Right hindlimb (tissue), 1 donor: ENCODE measurements at places on chromosomes 7 and 10.
A peak's percentile ranks its signal among the peaks of the same experiment; 100 is the strongest.

DNA sequence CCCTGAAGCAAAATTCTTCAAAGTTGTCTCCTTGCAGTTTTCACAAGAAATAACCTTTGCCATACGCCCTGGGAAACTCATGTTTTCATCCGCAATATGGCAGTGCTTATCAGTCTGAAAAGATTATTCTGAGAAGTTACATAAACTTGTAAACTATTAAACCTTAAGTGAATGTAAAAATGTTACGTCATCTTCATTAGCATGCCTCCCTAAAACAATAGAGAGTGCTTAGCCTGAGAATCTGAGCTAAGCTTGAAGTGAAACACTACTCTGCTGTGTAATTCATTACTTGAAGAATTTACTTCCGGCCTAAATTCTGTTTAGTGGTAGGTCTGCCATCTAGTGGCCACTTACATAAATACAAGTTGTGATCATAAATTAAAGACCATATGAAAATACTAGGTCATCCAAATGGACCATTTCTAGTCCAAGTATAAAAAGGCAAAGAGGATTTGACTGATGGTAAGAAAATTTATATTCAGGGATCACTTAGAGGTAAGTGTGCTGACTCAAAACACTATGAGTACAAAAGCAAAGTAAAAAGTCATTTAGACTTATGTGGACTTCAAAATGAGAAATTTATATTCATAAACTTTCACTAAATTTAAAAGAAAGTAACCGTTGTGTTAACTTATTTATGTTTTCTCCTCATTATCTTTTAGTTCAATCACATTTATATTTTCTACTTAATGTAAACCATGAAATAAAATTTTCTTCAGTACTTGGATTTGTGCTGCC, 745.1 kb upstream of the LRRTM3 start:
- DNase-seq: no peak

DNA sequence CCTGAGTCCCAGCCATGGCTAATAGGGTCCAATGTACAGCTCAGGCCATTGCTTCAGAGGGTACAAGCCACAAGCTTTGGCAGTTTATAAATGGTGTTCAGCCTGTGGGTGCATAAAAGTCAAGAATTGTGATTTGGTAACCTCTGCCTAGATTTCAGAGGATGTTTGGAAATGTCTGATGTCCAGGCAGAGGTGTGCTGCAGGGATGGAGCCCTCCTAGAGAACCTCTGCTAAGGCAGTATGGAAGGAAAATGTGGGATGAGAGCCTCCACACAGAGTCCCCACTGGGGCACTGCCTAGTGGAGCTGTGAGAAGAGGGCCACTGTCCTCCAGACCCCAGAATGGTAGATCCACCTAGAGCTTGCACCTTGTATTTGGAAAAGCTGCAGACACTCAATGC, 779.9 kb downstream of the GRM8 start:
- no peak for DNase-seq

- DNase-seq: peak; percentile 80
Measured at GRCh38 chr7:152522571-152523067, 86.8 kb upstream of the KMT2C start.

DNA sequence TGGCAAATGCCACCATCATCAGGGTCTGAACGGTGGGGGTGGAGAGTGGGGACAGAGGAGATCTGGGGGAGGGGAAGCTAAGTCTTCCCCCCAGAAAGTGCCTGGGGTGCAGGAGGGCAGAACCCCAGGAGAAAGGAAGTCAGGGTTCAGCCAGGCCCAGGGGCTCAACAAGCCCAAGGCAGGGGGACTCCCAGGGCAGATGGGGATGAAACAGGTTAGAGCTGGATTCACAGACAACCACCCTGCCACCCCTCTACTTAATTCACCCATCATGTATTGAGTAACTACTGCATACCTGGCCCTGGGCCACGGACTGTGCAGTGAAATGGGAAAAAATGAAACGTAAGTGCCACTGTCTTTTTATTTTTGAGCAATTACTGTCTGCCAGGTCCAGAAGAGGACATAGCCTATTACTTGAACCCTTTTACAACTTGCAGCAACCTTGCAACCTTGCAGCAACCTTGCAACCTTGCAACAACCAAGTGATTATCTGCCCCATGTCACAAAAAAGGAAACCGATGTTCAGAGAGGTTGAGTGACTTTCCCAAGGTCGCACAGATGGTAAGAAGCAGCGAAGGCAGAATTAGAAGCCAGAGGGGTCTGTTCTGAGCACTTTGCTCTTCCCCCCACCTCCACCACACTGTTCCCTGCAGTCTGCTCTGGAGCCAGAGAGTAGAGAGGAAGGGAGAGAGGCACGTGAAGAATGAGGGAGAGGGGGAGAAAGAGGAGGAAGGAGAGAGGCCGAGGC, 4.8 kb downstream of the ELN start:
- no peak for DNase-seq

DNA sequence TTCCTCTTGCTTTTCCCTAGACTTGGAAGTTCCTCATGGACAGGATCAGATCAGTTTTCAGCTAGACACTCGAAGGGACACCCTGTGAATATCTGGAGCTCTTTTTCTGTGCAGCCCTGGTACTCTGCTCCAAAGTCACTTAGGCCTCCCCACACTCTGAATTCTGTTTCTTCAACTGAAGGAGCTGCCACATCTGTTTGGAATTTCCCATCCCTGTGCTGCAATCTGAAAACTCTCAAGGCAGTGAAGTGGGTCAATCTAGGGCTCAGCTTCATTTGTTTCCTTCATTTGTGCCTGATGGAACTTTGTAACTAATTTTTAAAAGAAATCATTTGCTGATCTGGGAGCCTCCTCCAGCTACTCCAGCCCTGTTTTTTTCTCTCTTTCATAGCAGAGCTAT, 9.6 kb downstream of the EPC1 start:
- DNase-seq: no peak

GRCh38 chr10:116548301-116548700, 2.6 kb downstream of the PNLIP start:
- DNase-seq: no peak

GRCh38 chr10:123142701-123143161, 5.2 kb upstream of the HMX2 start:
- DNase-seq: no peak

- no peak for DNase-seq
Measured at GRCh38 chr10:62759599-62760175, 44.8 kb upstream of the ADO start.

GRCh38 chr10:131430716-131431412, 119.3 kb upstream of the TCERG1L start:
- no peak for DNase-seq
